ENCODE measurements at places on chromosomes 6 and 20. TPM values are rescaled to one million over a fixed set of nuclear protein-coding genes. Genes with fewer than 3 reads are reported as not detected.

ZBTB12 gene
- 15.3 TPM for total RNA-seq

EMILIN3 gene
- total RNA-seq: 4.1 TPM

DEFB110 gene
- not detected for total RNA-seq

GINS1 gene
- 1.3 TPM for total RNA-seq

MDFI gene
- total RNA-seq: 14.4 TPM

FOXS1 gene
- total RNA-seq: not detected

EYA4 gene
- total RNA-seq: 8.8 TPM

MAP3K4 gene
- 26.5 TPM for total RNA-seq

COL10A1 gene
- total RNA-seq: not detected

CEP250 gene
- total RNA-seq: 44.2 TPM

GJA1 gene
- total RNA-seq: 41.5 TPM

HLA-DOA gene
- 22.8 TPM for total RNA-seq

GRIK2 gene
- total RNA-seq: 0.76 TPM

PAX1 gene
- total RNA-seq: not detected

PRR18 gene
- not detected for total RNA-seq

ADIG gene
- total RNA-seq: not detected

CTCFL gene
- not detected for total RNA-seq

HRH3 gene
- total RNA-seq: not detected

DLK2 gene
- not detected for total RNA-seq

PGC gene
- not detected for total RNA-seq

ESR1 gene
- 103 TPM for total RNA-seq

TFAP2B gene
- 0.41 TPM for total RNA-seq

ETV7 gene
- 1.3 TPM for total RNA-seq

LAMA4 gene
- 329 TPM for total RNA-seq

BNIP5 gene
- not detected for total RNA-seq

FAM184A gene
- 1.8 TPM for total RNA-seq

TREML2 gene
- not detected for total RNA-seq

STAU1 gene
- 59.0 TPM for total RNA-seq

SIRPA gene
- 11.8 TPM for total RNA-seq

SCRT2 gene
- total RNA-seq: not detected

TPBG gene
- 29.3 TPM for total RNA-seq

MYLIP gene
- 68.5 TPM for total RNA-seq

SLC22A7 gene
- total RNA-seq: not detected

CFAP206 gene
- total RNA-seq: 0.52 TPM

TSPO2 gene
- not detected for total RNA-seq

CBLN4 gene
- total RNA-seq: not detected

TOX2 gene
- 0.26 TPM for total RNA-seq

OXT gene
- not detected for total RNA-seq

WFDC5 gene
- not detected for total RNA-seq

AK9 gene
- 12.3 TPM for total RNA-seq

CALHM4 gene
- total RNA-seq: not detected

ZNF133 gene
- total RNA-seq: 49.2 TPM

SEMG1 gene
- total RNA-seq: not detected

CLVS2 gene
- 0.14 TPM for total RNA-seq

Measured in uterus (tissue), 4 donors.